ENCODE measurements at places on chromosomes 12 and 14.

DNA sequence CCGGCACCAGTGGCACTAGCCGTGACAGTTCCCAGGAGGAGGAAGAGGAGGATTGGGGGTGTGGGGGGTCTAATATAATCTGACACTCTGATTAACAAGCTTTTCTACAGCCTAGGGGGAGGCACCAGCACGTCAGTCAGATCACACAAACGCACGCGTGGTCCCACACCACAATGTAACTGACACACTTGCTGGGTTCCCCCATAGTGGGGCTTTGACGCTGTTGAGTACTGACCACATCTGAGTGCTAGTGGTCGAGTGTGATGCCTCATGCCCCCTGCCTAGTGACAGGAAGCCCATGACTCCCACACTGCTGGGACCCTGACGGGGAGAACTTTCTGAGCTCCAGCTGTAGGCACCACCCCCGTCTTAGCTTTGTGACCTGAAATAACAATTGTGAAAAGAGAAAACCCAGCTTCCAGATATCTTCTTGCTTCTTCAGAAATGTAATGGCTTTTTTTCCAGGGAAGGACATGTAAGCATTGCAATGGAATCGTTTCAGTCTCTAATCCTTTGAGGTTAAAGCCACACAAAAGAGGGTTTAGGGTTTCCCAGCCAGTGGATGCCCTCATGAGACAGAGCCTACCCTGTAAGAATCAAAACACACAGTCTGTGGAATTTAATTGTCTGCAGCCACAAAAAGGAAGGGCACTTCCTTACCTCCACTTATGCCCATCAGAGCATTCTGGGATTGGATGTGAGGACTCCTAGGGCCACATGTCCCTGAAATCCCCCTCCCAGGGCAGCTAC, 183.9 kb downstream of the PIWIL1 start:
- no peak for DNase-seq

DNA sequence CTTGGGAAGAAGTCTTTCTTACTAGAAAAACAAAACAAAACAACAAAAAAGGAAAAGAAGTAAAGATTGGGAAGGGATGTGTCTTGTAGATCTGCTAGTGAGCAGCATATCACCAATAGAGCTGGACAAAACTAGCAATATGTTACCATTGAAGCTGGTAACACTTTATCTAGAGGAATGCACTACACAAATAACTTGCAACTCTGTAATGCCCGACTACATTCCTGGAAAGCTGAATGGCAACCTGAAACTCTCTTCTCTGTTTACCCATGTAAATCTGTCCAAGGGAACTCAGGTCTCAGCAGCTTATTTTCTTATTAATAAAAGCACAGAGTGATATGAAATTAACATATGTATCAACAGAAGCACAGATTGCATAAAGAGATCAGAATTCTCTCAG, 624.4 kb downstream of the KCNH5 start:
- DNase-seq: no peak

- no peak for DNase-seq
Observed at GRCh38 chr14:75495882-75496281, 26.4 kb upstream of the BATF start.

GRCh38 chr12:85509857-85510256, 229.8 kb downstream of the ALX1 start:
- peak; percentile 75 for DNase-seq

DNA sequence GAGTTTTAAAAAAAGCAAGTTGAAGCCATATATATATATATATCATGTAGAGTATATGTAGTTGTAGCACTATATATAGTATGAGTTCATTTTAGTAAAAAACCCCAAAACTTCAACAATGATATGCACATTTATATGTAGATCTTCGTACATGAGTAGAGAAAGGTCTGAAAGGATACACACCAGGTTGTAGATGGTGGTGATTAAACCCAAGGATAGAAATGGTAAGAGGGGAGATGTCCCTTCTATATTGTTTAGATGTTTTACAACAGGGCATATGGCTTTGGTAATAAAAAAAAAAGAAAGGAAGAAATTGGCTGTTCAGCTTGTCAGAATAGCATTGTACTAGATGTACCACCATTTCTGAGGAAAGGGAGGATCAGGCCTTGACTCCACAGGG, 31.9 kb upstream of the MED13L start:
- DNase-seq: no peak

GRCh38 chr12:93087840-93088610, 158.9 kb upstream of the EEA1 start:
- DNase-seq: no peak

- DNase-seq: no peak
Observed at GRCh38 chr14:22071006-22071405, 397.4 kb upstream of the OR4E1 start.

DNA sequence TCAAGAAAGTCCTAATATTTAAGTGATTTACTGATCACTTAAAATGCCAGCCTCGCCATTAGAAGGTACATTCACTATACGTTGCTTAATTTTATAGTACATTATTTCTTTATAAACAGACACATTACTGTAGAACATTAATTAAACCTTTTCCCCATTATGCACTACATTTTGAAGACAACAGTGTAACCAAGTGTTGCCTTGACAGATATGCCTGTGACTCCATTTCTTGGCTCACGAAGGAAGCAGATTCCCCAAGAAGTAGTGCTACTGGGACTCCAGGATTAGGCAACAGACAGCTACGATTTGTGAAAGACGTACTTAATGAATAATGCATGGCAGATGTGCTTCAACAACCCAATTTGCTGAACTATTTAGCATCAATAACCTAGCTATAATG, 394.8 kb downstream of the RPS29 start:
- DNase-seq: no peak

GRCh38 chr14:93267149-93267711, 60.2 kb downstream of the UBR7 start:
- no peak for DNase-seq

GRCh38 chr12:6534945-6535696, 804 bp downstream of the GAPDH start:
- DNase-seq: peak; percentile 89

- no peak for DNase-seq
Observed at GRCh38 chr14:66619952-66620351, 112.0 kb downstream of the GPHN start.

GRCh38 chr12:66736931-66737330, 58.1 kb upstream of the GRIP1 start:
- DNase-seq: no peak

DNA sequence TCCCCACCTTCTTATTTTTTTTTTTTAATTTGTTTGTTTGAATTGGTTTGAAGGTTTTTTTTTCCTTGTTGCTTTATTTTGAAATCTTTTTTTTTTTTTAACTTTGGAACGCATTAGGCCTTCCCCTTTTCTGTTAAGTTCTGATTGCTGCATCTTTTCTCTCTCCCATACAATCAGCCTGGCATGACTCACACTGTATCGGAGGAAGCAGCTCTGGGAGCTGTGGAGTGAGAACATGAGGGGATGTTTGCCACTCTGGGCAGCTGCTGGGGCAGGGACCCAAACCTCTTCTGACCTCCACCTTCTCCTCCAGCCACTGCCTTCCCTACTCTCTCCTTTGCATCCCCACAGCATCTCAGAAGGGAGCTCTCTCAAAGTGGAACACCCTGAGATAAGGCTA, 160.3 kb upstream of the FKBP4 start:
- DNase-seq: no peak

DNA sequence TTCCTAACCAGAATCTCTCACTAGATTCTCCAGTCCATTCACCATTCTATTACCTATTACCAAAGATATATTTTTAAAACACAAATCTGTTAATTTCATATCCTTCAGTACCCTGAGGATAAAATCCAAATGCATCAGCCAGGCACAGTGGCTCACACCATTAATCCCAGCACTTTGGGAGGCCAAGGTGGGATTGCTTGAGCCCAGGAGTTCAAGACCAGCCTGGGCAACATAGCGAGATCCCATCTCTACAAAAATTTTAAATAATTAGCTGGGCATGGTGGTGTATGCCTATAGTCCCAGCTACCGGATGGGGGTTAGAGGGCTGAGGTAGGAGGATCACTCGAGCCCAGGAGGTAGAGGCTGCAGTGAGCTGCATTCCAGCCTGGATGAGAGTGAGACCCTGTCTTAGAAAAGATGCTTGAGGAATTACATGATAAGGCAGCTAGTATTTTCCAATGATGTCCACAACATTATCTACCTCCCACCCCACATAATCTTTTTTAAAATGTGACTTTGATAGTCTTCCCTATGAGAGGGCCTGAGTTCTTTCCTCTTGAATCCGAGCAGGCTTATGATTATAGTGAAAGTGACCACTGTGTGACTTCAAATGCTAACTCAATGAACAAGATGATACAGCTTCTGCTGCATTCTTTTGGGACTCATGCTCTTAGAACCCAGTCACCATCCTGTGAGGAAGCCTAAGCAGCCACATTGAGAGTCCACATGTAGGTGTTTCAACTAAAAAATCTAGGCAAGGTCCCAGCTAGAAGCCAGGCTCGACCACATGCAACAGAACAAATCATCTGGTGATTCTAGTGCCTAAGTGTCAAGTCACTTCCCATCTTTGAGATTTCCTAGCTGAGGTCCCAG, 18.0 kb downstream of the HECTD1 start:
- no peak for DNase-seq

DNA sequence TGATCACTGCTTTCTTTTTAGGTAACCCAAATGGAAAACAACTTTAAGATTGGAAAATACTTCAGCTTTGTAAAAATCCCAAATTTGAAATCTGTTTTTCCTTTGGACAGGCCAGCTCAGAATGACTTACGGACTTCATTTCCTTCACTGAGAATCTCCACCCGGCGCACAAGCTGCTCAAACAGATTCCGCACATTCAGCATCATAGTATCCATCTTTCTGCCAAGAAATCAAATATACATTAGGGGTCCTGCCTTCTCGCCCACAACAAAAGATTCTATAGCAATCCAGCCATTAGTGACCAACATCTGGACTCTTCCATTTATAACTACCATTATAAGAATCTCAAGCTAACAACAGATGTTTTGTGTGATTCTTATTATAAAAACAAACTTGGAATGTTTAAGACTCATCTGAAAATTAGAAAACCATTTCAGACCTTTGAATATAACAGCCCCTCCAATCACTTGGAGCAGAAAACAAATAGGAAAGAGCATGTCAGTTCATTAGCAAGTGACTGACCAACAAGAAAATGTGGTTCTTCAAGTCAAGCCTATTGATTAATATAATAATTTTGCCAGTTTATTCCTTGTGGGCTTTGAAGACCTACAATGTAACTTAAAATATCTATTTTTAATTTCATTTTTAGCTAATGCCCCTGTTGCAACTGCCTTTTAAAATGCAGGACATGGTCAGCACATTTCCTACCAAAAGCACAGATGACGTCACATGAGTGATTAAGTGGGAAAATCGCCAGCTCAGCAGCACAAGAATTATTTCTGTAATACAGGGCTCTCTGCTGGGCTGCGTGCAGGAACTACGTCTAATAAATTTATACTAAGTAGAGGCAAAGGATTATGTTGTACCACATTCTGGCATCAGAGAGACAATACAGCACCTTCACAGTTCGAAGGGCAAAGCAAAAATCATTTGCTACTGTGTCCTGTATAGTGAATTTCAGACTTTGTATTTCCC, 8.5 kb downstream of the RACGAP1 start:
- DNase-seq: peak; percentile 15

- DNase-seq: no peak
Observed at GRCh38 chr12:116053479-116054200, 223.9 kb downstream of the MED13L start.

DNA sequence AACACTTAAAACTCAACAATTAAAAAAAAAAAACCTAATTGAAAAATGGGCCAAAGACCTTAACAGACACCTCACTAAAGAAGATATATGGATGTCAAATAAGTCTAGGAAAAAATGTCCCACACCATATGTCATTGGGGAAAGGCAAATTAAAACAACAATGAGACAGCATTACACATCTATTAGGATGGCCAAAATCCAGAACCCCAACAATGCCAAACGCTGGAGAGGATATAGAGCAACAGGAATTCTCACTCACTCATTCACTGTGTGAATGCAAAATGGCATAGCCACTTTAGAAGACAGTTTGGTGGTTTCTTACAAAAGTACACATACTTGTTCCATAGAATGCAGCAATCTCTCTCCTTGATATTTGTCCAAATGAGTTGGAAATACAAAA, 173.7 kb downstream of the SLC25A21 start:
- no peak for DNase-seq

DNA sequence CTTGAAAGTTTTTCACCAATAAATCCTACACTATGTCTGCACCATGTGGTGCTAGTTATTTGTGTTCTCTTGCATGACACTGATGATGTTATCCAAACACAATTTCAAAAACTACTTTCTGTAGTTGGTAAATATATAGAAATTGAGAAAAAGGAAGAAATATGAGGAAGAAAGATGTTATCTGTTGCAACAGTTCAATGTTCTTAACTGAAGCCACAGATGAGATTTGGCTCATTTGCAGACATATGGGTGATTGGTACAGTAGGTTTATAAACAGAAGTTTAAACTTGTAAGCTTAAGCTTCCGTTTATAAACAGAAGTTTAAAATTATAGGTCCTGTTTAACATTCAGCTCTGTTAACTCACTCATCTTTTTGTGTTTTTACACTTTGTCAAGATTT, at the start of gene CLEC12A:
TSS of gene CLEC12A (plus strand) at position 229 of the 400 bp plus-strand sequence. CDS start 188 bp downstream, outside the sequence.
- DNase-seq: no peak

- DNase-seq: peak; percentile 92
Observed at GRCh38 chr12:69154585-69155363, 84.6 kb upstream of the CPSF6 start.

DNA sequence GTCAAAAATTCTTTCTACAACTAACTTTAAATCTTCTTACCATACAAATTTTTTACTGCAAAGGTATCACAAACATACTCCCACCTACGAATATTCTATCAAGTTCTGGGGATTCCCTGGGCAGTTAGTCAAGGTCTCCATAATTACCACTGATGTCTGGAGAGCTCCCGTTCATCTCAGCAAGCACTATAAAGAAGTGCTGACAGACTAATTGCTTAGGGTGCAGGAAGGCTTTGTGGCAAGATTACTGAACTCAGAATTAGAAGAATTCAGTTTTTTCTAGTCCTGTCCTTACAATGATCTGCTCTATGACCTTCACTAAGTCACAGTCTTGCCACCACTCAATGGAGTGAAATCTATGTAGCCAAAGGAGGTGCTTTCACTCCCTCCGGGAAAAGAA, 61.5 kb downstream of the DUSP16 start:
- no peak for DNase-seq

GRCh38 chr14:61540931-61541330, 154.4 kb upstream of the HIF1A start:
- peak; percentile 20 for DNase-seq

- peak; percentile 96 for DNase-seq
Observed at GRCh38 chr12:12725086-12725955, 8.2 kb downstream of the CDKN1B start.

GRCh38 chr14:58643366-58643765, 5.6 kb downstream of the DACT1 start:
- no peak for DNase-seq
